RKO (cell line): ENCODE measurements at places on chromosomes 1 and 21.

DNA sequence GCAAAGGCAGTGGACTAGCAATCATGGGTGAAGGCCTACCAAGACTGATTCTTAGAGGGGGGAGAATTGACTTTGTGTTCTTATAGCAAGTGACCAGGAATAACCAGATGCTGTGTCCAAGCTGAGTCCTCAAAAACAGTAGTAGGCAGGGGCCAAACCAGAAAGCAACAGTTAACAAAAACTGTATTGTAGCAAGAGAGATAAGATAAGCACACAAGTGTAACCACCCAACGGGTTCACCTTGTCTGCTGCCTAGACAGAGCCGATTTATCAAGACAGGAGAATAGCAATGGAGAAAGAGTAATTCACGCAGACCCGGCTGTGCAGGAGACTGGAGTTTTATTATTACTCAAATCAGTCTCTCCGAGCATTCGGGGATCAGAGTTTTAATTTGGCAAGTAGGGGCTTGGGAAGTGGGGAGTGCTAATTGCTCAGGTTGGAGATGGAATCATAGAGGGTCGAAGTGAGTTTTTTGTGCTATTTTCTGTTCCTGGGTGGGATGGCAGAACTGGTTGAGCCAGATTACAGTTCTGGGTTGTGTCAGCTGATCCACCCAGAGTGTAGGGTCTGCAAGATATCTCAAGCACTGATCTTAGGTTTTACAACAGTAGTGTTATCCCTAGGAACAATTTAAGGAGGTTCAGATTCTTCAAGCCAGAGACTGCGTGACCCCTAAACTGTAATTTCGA, 8.3 kb upstream of the CSRP1 start:
- DNase-seq, result no peak

GRCh38 chr1:6848816-6849215, 63.6 kb downstream of the CAMTA1 start:
- no peak for DNase-seq

GRCh38 chr1:87154384-87154783, 174.3 kb upstream of the LMO4 start:
- no peak for DNase-seq

DNA sequence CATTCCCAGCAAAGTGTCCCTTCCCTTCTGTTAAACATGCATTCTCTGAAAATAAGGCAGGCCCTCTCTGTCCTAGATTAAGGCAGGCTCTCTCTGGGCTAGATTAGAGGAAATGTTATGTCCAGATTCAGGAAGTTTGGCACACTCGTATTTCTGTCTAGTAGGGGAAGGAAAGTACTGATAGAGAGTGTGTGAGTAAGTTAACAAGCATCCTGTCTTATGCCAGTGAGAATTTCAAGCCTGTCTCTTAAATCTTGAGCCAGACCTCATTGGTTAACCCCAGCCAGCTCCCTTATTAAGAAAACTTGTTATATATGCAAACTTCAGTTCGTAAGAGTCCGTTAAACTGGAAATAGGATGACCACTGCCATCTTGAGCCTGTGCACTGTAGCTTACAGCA, 31.6 kb downstream of the IGSF5 start:
- no peak for DNase-seq

DNA sequence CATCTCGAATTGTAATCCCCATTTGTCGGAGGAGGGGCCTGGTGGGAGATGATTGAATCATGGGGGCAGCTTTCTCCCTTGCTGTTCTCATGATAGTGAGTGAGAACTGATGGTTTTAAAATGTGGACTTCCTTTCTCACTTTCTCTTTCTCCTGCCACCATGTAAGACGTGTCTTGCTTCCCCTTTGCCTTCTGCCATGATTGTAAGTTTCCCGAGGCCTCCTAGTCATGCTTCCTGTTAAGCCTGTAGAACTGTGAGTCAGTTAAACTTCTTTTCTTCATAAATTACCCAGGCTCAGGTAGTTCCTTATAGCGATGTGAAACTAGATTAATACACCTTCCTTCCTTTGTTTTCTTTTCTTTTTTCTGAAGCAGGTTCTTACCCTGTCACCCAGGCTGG, 13.9 kb downstream of the DNAJC6 start:
- DNase-seq, result no peak

DNA sequence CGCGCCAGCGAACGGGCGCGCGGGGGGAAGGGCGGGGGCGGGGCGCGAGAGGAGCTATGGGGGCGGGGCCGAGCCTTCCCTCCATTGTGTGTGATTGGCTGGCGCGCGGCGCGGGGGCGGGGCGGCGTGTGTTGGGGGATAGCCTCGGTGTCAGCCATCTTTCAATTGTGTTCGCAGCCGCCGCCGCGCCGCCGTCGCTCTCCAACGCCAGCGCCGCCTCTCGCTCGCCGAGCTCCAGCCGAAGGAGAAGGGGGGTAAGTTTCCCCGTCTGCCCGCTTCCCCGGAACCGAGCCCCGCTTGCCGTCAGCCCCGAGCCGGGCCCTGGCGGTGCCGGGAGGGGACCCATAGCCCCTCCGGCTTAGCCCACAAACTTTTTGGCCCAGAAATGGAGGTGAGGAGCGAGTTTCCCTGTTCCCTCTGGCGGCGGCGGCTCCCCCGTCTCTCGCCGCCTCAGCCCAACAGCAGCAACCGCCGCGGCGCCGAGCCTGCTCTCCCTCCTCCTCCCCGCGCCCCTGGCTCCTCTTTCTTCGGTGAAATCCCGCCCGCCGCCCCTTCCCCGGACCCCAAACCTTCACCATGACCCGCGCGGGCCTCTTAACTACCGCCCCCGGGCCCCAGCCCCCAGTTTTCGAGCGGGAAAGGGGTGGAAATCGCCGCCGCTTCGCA, at the start of gene H3-3A:
Gene H3-3A (plus strand): TSS at position 159 of the 666 bp plus-strand sequence. CDS start 1,636 bp downstream, outside the sequence.
- peak; percentile 94 for DNase-seq

DNA sequence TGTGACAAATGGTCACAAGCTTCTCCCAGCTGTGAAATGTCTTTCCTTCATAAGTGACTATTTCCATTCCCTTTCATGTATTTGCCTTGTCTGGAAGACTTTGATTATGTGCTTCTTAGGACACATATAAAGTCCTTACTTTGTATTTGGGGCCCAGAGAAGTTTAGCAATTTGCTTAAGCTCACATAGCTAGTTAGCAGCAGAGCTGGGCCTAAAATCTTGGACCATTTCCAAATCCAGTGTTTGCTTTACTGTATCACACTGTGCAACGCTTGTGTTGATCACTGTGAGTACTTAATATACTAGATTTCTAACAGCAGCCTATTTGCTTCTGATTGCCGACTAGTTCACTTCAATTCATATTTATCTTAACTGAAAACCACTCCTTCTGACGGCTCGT, 2.2 kb upstream of the KCNA3 start:
- no peak for DNase-seq

DNA sequence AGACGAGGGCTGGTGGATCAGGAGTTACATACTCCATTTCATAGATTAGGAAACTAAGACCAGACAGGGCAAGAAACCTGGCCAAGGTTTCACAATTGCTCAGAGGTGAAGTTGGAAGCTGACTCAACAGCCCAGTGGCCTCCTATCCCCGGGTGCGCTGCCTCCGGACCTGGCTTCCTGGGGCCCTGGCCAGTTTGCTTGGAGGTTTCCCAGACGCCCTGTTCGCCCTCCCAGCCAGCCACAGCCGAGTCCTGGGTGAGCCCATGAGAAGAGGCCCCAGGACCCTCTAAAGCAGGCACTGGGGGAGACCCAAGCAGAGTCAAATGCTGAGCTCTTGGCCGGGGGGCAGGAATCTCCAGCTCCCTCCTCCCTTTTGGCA, 180.1 kb downstream of the ZBTB18 start:
- no peak for DNase-seq

- DNase-seq, result no peak
These were observed 17.0 kb downstream of the DHRS3 start for GRCh38 chr1:12600880-12601633.

DNA sequence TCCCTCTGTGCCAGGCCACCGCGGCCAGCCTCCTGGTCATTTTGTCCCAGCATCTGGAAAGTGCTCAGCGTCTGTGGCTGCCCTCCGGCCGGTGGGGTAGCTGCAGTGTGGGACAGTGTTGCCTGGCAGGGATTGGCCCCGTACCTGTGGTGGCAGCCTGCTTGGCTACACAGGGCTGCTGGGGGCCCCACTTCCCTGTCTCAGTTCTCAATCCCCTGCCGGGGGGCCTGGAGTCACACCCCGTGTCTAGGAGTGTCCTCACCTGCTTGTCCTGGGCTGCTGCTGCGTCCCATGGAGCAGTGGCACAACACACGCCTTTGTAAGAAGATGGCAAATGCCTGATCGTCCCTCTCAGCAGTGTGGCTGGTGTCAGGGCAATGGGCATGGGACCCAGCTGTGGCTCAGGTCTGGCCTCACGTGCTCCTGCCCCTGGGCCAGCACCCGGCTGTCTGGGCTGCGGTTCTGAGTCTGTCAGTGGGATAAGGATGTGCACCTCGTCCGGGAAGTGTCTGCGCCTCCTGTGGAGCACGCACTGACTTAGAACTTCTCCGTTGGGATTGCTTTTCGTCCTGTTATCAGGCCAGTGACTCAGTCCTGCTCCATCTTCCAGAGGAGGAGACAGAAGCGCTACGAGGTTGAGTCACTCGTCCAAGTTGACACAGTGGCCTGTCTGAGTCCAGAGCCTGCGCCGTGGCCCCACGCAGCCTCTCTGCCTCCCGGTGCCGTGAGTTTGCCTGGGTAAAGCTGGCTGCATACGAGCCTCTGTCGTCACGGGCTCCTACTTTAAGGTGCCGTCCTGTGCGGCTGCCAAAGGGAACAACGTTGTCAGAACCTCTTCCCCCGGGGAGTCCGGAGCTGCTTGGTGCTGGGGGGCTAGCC, 41.0 kb downstream of the CRYAA start:
- peak; percentile 46 for DNase-seq

DNA sequence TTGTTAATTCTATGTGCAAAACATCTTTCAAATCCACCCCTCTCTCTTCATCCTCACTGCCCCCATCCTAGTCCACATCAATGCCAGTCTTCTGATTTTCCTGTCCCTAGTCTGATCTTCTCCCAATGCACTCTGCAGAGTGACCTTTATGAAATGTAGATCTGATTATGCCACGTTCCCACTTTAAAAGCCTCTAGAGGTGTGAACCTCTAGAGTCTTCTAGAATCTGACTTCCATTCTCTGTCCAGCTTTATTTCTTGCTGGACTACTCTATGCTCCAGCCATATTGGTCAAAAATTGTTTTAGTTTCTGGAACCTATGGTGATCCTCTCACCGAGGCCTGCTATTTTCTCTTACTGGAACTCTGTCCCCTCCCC, 32.5 kb downstream of the ZNF648 start:
- DNase-seq, result no peak

DNA sequence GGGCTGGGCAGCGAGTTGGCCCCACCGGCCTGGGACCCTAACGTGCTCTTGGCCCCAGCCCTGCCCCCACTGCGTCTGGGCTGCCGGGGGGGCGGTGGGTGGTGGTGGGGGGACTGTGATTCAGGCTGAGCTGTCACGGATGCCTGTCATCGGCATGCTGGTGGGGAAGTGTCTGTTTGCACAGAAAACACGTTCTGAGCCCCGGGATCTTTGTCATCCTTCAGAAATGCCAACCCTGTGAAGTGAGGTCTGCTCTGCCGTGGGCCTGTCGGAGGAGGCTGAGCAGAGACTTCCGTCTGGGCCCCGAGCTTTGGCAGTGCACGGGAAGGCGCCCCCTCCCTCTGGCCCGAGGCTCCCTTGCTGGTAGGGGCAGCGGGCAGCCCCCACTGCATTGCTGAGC, 24.3 kb upstream of the PLCH2 start:
- peak; percentile 62 for DNase-seq

GRCh38 chr1:22239378-22239777, 96.5 kb upstream of the WNT4 start:
- no peak for DNase-seq

DNA sequence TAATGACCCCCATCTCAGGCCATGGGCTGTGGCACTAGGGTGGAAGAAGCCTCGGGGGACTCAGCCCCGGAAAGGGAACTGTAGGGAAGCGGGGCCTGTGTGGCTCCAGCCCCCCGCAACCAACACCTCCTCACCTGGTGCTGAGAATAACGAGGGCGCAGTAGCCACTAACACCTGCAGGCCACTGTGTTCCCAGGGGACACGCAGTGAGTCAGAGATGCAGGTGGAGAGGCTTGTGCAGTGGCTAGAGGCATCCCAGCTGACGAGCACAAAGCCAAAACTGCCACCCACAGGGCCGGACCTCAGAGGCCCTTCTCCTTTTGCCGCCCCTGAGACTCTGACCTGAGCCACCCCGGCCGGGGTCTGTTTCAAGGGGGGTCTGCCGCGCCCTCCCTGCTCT, 33.5 kb upstream of the CCDC27 start:
- no peak for DNase-seq

DNA sequence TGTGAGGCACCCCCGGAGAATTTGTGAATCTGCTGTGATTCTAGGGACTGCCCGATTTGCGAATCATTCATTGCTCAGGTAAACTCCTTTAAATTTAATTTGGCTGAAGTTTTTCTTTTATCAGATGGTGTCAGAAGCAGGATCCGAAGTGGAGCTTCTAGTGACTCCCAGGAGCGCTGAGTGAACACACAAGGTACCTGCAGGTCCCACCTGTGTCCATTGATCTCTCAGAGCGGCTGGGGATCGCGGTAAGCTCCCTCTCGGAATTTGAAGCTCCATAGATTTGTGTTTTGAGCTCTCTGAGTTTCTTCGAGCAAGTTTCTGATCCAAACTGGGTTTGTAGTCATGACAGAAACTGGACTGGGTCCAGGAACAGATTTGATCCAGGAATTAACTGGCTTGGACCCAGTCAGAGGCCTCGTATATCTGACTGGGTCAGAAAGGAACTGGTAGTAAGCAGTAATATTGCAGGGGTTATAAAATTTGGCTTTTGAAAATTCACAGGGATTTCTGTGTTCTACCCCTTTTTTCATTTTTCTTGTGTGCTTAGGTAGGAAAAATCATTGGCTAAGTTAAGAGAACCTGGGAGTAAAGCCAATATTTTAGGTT, 56.2 kb upstream of the EDEM3 start:
- DNase-seq, result no peak

GRCh38 chr1:159291424-159291823, 10.7 kb upstream of the FCER1A start:
- no peak for DNase-seq

DNA sequence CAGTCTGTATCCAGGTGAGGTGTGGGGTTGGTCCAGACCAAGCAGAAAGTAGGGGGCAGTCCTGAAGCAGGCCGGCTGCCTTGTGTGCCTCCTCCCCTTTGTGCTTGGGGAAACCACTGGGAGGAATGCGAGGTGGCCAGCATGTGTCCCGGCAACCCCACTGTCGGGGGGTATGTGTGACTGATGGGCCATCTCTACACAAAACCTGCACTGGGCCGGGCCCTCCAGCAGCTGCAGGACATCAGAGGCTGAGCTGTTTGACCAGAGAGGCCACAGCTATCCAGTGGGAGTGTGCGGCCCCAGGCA, 33.3 kb downstream of the TMEM51 start:
- DNase-seq, result no peak

- peak; percentile 57 for DNase-seq
These were observed 1.1 kb downstream of the SKI start for GRCh38 chr1:2229037-2229864.
